Stimulated activated naive CD4-positive, alpha-beta T cell (primary cell): ENCODE measurements at places on chromosomes 12 and 14.

DNA sequence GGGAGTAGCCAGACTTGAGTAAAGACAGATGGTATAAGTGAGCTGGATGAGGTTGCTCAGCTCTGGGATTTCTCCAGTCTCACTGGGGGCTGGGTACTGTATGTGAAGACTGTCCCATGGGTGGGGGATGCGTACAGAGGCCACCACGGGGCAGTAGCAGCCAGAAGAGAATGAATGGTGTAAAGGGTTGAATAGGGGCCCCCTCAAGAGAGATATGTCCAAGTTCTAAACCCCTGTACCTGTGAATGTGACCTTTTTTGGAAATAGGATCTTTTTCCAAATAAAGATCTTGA lies 21.8 kb upstream of the BCDIN3D start:
- no peak for DNase-seq

GRCh38 chr12:114167431-114167830 lies 201.3 kb upstream of the RBM19 start:
- DNase-seq = no peak

GRCh38 chr12:52007158-52007921 lies 594 bp downstream of the TAMALIN start:
- DNase-seq = peak; percentile 64

- no peak for DNase-seq
These were observed 37.0 kb upstream of the TMX1 start for GRCh38 chr14:51202914-51203665.

- no peak for DNase-seq
These were observed 228.5 kb downstream of the VRK1 start for GRCh38 chr14:97025722-97026121.

GRCh38 chr12:77553976-77554619 lies 276.6 kb upstream of the NAV3 start:
- DNase-seq = no peak
